ENCODE measurements at places on chromosomes 6 and 20.

- DNase-seq = no peak
Measured at GRCh38 chr6:135784507-135784906, 67.0 kb upstream of the PDE7B start.

GRCh38 chr20:42441864-42442331 lies 747.8 kb downstream of the PTPRT start:
- DNase-seq = no peak

DNA sequence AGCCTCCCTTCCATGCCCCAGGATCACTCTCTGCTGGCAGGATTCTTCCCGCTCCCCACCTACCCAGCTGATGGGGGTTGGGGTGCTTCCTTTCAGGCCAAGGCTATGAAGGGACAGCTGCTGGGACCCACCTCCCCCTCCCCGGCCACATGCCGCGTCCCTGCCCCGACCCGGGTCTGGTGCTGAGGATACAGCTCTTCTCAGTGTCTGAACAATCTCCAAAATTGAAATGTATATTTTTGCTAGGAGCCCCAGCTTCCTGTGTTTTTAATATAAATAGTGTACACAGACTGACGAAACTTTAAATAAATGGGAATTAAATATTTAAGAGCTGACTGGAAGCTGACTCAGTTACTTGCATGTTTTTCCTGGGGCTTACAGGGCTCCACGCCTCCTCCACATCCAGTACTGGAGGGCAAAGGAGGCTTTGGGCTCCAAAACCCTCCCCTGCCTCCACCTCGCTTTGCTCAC lies 24.3 kb upstream of the FANCE start:
- DNase-seq = no peak

DNA sequence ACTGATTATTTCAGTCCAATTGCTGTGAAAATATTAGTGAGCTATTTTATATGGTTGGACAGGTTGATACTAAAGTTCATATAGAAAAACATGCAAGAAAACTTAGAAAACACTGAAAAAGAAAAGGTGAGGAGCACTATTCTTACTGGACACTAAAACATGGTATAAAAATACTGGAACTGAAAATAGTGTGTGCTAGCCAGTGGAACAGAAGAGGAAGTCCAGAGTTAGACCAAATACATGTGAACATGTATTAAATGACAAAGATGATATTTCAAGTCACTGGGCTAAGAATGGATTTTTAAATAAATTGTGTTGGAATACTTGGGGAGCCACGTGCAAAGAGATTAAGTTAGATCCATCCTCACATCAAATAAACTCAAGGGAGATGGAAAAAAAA lies 218.5 kb downstream of the TMEM242 start:
- no peak for DNase-seq

GRCh38 chr6:152094992-152095592 lies 287.6 kb downstream of the ESR1 start:
- no peak for DNase-seq

DNA sequence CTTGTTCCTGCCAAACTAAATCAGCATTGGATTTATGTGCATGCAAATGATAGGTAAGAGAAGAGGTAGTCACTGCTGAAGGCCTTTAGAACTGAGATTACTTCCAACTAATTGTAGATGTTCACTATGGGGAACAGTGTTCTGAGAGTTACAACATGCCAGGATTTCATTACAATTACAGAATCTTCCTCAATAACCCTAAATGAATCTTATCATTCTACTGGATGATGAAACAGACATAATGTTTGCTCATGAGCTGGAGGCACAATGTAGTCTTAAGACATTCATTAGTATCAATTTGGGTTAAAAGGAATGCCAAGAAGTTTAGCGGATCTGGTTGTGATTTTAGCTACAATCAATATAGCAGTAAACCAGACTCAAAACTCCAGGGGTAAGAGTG lies 248.9 kb upstream of the THEMIS start:
- DNase-seq = no peak

- no peak for DNase-seq
Measured at GRCh38 chr20:22924046-22924737, 110.9 kb upstream of the SSTR4 start.

All from CD4-positive, alpha-beta T cell (primary cell).